ENCODE measurements at places on chromosomes 2 and 18.

DNA sequence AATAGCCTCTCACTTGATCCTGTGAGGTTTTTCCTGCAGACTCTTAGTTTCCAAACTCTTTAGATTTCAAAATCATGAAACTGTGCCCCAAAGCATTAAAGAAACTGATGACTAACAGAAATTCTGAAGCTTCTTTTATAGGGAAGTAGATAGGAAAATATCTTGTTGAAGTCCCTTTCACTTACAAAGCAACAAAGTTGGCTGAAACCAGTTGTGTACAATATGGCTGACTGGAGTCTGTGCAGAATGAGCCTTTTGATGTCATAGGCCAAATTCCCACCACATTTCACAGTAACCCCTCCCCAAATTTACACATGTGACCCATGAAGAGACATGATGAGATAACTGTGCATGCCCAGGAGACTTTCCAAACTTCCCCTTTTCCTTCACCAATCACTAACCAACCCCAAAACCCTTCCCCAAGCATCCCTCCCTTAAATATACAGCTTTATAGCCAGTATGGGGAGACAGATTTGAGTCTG lies 61.7 kb upstream of the NCK2 start:
- no peak for DNase-seq

GRCh38 chr2:219466816-219467735 lies 31.6 kb upstream of the GMPPA start:
- no peak for DNase-seq

- DNase-seq: no peak
Measured at GRCh38 chr18:61503688-61504087, 170.5 kb downstream of the CDH20 start.

- no peak for DNase-seq
Measured at GRCh38 chr18:55265984-55266383, 306.7 kb upstream of the CCDC68 start.

- no peak for DNase-seq
Measured at GRCh38 chr2:208147759-208148158, 1.8 kb upstream of the CRYGB start.

GRCh38 chr2:188326669-188327301 lies 35.1 kb downstream of the GULP1 start:
- no peak for DNase-seq

GRCh38 chr2:102268510-102269199 lies 42.7 kb upstream of the IL1RL1 start:
- DNase-seq: no peak

DNA sequence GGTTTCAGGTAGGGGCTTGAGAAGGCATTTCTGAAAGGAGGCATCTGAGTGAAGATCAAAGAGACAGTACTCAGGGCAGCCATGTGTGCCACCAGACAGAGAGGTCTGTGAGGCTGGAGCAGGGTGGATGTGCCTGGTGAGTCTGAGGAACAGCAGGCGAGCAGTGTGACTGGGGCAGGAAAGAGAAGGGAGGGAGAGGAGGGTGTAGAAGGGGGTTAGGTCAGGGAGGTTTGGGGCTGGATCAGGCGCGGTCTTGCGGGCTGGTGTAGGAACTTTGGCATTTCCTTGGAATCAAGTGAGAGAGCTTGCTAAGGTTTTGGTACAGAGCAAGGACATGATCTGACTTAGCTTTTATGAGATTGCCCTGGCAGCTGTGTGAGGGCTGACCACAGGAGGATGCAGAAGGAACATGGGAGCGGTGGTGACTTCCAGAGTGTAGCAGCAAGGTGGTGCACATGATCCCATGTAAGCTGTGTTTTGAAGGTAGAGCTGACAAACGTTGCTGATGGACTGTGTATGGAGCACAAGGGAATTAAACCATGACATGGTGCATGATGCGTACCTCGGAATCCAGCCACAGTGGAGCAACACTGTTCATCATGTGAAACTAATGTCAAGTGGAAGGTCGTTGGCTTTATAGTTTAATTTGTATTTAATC lies 13.9 kb downstream of the RAB31 start:
- no peak for DNase-seq

DNA sequence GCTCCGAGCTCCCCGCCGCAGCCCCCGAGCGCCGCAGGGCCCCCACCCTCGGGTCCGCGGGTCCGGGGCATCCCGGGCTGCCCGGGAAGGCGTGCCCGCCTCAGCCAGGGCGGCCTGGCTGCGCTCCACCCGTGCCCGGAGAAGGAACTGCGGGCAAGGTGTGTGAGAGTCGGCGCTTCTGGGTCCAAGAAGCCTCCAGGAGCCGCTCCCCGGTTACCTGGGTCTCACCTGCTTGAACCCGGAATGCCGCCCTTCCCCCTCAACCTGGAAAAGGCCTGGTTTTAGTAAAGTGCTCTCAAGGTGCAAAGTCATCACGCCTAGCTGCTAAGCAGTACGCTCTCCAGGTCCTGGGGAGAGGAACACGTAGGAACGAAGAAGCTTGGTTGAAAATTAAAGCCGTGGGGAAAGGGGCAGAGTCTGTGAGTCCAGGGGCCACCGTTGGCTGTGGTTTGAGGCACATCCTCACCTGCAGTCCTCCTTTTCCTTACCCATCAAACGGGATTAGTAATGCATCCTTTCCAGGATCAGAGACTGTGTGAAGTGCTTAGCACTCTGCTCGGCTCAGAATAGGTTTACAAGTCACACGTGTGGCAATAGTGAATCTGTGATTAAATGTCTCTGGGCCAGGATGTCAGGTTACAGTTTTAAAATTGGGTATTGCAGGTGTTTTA lies 1.2 kb downstream of the ASAP2 start:
- DNase-seq: no peak

DNA sequence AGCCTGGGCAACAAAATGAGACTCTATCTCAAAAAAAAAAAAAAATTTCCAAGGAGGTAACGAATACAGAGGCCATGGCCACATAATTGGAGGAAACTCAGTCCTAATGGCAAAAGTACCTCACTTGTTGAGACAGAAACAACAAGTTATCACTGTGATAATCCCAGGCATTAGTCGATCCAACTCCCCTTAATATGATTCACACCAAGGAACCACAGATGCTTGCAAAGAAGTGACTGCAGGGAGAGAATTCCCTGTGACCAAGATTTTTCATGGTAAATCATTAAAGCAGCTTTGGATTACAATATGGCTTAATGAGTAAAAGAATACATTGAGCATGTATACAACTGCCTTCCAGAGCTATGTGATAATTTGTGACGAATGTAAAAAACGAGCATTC lies 80.4 kb upstream of the RNU4ATAC start:
- DNase-seq: no peak

- DNase-seq: no peak
Measured at GRCh38 chr2:226725126-226725860, 74.3 kb downstream of the IRS1 start.

- no peak for DNase-seq
Measured at GRCh38 chr18:60543646-60544045, 171.1 kb upstream of the MC4R start.

- no peak for DNase-seq
Measured at GRCh38 chr18:36398419-36398818, 100.9 kb downstream of the FHOD3 start.

- DNase-seq: no peak
Measured at GRCh38 chr2:195903956-195904355, 164.7 kb downstream of the DNAH7 start.

- DNase-seq: no peak
Measured at GRCh38 chr2:174694196-174694878, 69.9 kb downstream of the CHRNA1 start.

GRCh38 chr2:5690286-5690685 lies 1.9 kb upstream of the SOX11 start:
- no peak for DNase-seq

DNA sequence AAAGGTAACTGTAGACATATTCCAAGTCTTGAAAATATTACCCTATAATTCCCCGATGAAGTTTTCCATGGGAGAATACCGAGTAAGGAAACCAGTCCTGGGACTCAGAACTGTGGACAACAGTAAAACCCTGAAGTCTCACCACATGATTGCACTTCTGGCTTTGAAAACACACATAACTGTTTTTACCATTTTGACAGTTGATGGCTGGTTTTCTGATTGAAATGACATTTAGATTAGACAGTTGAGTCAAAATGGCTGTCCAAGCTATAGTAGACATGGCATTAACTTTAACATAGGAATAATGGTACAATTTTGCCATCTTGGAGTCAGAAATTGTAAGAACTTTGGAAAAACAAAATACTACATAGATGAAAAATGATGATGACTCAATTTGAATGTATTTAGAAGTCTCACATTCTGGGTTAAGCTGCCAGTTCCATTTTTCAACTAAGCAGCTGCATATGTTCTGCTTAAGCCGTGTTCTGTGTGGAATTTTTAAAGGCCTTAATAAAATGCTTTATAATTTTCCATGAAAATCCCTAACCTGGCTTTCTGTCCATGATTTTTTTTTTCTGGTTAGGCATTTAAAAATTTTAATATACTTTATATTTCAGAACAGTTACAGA lies 38.3 kb upstream of the WIPF1 start:
- no peak for DNase-seq

- DNase-seq: no peak
Measured at GRCh38 chr2:13539296-13539695, 822.6 kb downstream of the TRIB2 start.

DNA sequence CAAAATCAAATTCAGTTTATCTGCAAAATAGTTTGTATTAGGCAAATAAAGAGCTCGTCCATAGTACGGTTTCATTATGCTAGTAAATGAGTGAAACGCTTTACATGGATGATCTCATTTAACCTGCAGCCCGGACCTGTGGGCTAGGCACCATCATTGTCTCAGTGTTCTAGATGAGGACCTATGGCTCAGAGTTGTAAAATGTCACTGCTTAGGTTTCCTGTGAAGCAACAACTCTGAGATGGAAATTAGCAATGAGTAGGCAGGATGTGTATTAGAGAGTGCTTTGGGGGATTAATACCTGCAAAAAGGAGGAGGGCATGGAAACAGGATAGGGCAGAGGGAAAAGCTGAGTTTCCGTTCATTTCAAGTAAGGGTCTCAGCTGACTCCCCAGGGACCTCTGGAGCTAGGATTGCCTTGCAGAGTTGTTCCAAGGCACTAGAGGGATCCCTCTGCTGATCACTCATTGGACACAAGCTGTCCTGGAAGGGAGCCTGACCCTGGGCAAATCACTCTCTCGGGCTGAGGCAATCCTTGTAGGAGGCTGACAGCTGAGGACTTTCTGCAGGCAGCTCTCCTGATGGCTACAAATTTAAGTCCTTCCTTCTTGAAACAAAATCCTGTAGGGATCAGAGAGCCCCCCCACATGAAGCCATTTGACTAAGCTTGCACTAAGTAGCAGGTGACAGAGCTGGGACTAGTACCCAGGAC lies 58.8 kb upstream of the SIX2 start:
- DNase-seq: no peak

DNA sequence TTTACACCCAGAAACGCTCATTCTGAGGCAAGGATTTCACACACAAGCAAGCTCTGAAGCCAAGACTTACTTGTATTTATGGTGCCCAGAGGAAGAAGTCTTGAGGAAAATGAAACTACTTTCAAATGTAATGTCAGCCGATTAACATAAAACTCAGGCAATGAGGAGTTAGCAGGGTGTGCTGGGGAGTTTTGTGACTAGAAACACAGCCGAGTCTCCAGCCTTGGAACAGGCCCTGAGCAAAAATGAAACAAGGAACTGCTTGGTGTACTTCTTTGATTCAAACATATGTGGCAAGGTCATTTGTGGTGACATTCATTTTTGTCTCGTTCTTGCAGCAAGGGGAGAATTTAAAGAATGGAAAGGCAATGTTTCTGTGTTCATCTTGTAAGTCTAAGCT lies 4.5 kb downstream of the DYTN start:
- DNase-seq: no peak

- DNase-seq: no peak
Measured at GRCh38 chr18:79890674-79891073, 60.8 kb downstream of the SLC66A2 start.

GRCh38 chr2:105604938-105605337 lies 139.8 kb upstream of the NCK2 start:
- peak; percentile 14 for DNase-seq

DNA sequence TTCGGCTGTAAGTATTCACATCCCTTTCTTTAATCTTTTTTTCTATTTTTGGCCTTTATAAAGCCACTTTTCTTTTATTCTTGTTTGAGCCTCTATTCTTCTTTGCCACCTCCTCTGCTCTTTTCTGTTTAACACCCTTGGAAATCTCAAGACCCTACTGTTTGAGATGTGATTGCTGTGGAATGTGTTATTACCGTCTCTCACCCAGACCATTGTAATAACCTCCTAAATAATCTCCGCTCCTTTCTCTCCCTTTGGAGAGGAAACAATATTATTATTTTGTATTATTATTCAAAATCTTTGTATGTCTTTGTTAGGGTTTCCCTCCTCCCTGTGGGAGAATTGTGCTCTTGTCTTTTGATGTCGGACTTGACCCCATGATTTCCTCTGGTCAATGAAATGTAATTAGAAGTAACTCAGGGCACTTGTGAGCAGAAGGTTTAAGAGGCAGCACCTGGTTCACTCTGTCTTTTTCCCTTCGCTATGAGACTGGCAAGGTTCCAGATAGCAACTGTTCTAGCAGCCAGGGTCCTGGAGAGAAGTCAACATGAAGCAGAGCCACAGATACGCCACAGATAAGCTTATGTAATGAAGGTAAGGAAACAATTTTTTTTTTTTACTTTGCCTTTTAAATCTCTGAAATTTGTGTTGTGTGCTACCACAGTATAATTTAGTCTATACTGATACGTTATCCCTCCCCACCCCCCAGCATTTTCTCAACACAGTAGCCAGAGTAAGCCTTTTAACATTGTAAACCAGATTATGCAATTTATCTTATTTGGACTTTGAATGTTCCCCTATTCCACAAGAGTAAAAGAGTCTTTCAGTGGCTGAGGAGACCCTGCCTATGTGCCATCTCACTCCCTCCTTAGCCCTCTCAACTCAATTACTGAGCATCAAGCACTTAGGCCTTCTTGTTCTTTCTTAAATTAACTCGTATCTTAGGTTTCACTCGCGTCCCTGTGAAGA lies 601.2 kb upstream of the ZNF804A start:
- DNase-seq: no peak

GRCh38 chr2:232444409-232445148 lies 11.4 kb upstream of the ALPI start:
- DNase-seq: peak; percentile 21

DNA sequence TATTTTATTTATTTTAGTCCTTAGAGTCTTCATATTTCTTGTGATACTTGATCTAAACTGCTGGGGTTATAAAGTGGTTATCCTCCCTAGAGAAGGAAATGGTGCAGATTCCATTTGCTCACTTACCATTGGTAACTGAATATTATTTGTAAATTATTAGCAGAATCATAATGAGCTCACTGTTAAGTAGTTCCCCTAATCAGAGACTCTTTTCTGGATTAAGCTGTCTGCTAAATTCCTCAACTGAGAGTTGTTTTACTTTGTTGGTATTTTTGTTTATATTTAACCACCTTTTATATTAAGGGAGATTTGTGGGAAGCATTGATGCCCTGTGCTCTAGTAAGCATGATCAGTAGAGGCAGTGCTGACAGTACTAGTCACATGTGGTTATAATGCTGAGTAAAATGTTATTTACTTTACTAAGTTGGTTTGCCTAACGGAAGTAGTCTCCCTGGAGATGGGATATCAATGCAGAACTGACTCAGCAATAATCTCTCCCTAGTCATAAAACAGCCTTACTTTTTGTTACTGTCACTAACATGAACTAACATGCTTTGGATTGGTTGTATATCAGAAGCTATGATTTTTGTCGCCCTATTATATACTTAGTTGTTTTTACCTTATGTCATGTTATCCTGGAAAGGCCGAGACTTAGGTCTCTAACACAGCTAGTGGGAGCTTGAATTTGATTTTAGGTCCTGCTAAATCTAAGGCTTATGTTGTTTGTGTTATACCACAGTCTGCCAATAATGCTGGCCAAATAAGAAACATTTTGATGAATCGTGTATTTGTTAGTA lies 166.7 kb downstream of the MCFD2 start:
- DNase-seq: no peak

GRCh38 chr18:66749030-66749429 lies 145.1 kb upstream of the CDH19 start:
- no peak for DNase-seq

Measured in substantia nigra (tissue), 51 donors.